ENCODE measurements at places on chromosomes 12 and 14.

GRCh38 chr12:45121224-45121623 is 70.3 kb upstream of the DBX2 start:
- DNase-seq: no peak

GRCh38 chr12:13799574-13799973 is 181.8 kb downstream of the GRIN2B start:
- no peak for DNase-seq

GRCh38 chr12:12534166-12534866 is 28.3 kb downstream of the DUSP16 start:
- DNase-seq: no peak

DNA sequence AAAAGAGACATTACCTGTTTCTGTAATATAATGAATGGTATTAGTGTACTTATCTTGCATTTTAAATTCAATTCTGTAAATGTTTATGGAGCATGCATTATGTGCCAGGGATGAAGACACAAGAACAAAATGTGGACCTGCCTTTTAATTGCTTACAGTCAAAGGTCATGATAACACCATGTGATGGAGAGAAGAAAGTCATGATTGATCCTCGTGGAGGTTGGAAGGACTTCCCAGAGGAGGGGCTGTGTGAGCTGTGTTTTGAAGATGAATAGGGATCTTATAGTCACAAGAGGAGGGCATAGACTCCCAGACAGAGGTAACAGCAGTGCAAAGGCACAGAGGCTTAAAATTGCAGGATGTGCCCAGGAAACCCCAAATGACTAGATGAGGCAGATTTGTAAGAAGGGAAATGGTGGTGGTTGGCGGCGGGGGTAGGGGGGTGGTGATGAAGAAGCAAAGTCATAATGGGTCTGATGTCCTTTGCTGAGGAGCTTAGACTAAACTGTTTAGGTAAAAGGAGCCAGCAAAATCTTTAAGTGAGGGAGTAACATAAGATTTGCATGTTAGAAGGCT is 151.5 kb downstream of the PRKCH start:
- no peak for DNase-seq

- no peak for DNase-seq
Measured at GRCh38 chr12:47834199-47834903, 14.6 kb upstream of the HDAC7 start.

DNA sequence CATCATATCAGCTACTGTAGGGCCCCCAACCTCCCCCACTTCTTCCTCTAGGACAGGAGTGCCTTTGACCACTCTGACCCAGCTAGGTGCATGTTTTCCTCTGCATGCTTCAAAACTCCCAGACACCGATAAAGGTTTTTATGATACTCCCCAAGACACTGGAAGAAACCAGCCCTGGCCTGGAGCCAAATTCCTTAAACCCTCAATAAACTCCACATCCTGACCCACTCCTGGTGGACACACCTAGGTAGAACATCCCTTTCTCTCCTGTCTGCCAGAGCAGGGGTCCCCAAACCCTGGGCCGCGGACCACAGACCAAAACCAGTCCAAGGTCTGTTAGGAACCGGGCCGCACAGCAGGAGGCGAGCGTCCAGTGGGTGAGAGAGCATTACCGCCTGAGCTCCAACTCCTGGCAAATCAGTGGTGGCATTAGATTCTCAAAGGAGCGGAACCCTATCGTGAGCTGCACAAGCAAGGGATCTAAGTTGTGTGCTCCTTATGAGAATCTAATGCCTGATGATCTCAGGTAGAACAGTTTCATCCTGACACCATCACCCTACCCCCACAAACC is 49.6 kb downstream of the NT5DC3 start:
- no peak for DNase-seq

- DNase-seq: no peak
Measured at GRCh38 chr12:10214895-10215267, 2.2 kb downstream of the GABARAPL1 start.

DNA sequence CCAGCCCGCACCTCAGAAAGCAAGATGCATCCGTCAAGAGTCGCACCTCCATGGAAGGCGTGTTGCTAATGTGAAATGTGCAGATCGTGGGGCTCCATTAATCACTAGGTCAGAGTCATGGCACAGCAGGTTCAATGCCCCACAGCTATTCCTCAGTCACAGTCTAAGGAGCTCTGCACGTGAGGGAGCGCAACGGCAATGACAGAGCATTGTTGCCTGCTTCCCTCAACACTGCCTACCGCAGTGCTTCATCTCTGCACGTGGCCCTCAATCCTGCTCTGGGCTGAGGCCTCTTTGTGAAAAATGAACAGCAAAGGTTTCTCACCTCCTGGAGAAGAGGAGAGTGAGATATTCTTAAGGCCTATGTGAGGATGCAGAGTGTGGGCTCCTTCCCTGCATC is 995.2 kb upstream of the TMEM132C start:
- DNase-seq: no peak

DNA sequence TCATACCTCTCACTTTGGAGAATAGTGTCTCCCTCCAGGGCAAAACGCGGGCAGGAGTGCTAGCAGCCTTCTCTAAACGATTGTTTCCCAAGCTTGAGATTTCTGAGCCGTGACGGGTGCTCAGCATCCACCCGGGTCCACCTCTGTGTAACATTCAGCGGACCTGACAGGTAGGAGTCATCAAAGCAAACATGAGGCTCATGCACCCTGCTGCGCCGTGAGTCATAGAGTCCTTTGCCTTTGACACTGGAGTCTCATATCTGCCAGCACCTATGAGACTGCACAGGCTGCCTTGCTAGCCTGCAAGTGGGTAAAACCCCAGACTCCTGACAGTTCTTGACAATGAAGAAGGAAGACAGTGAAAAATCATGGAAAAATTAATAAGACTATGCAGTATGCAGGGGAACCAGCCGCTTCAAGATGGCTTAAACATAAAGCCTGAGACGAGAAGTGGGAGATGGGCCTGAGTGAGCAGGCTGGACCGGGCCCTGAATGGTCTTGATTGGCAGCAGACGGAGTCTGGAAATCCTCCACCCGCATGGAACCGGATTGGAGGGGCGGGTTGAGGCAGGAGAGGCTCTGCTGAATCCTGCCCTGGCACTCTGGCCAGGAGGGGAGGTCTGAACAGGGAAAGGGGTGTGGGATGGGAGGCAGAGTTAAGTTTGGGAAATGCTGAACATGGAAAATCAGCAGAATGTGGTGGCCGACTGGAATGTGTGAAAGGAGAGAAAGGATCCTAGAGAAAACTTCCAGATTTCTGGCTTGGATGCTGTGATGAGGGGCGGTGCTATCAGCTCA is 54.2 kb downstream of the LGMN start:
- no peak for DNase-seq

Measured in stimulated activated CD4-positive, alpha-beta T cell treated with anti-CD3 and anti-CD28 coated beads, Interleukin-1b, Interleukin-23, amount 100 ng/mL, for 24 hours (primary cell).